ENCODE measurements at places on chromosomes 13 and 19.

GRCh38 chr13:114059946-114060860 is 72.2 kb downstream of the RASA3 start:
- DNase-seq: no peak

DNA sequence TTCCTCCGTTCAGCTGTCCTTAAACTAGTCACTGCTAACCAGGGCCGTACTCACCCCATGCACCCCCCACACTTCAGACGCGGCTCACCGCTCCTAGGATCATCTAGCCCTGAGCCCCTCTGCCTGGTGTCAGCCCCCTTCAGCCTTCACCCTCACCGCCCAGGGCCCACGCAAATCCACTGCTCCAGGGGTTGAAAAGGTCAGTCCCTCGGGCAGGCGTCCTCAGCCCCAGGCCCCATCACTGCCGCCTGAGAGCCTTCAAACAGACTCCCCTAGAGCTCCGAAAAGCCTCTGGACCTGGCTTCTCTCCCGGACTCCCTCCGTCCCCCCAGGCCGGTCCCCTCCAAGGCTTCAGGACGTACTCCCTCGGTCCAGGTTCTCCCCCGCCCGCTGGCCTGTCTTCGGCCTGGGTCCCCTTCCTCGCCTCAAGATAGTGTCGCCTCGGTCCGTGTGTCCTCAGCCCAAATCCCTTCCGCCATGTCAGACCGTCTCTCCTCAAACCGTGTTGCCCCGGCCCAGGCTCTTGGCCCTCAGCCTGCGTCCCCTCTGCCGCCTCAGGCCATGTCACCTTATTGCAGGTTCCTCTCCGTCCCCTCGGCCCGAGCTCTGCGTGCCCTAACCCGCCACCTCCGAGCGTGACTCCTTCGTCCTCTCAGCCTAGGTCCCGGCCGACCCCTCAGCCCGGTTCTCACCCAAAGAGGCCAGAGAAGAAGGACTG is 553 bp downstream of the NAPA start:
- no peak for DNase-seq

DNA sequence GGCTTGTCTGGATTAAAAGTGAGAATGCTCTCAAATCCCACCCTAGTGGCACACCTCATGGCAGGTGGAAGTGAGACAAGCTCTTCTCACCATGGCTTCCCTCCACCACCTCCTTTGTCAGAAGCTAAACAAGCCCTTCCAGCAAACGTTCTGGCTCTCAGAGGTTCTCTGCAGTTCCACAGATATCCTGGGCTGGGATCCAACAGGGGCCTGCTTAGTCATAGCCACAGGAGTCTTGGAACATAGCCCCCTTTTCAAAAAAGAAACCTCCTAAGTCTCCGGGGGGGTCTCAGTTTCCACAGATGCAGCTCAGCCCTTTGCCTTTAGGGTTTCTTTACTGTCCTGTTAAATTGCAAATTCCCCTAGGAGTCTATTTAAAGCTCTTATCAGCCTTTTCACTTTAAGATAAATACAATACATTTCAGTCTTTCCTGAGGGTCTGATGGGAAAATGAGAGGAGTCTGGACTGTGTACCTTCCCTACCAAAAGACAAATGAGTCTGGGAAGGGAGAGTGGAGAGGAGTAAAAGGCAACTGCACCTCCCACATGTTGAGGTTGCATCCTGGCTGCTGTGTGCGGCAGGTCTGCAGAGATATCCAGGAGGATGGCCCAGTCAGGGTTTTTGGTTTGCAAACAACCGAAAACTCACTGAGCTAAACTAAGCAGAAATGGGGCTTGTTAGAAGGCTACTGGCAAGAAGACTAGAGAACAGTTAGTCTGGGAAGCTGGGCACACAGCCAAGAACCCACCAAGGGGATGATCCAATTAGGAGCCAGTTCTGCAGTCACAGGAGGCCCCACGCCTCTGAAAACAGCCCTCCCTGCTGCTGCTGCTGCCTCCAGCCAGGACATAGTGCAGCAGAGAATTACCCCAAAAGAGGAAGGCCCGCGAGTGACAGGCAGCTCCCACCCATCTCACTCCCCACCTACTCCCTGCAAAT is 41.4 kb upstream of the SERP2 start:
- DNase-seq: no peak

DNA sequence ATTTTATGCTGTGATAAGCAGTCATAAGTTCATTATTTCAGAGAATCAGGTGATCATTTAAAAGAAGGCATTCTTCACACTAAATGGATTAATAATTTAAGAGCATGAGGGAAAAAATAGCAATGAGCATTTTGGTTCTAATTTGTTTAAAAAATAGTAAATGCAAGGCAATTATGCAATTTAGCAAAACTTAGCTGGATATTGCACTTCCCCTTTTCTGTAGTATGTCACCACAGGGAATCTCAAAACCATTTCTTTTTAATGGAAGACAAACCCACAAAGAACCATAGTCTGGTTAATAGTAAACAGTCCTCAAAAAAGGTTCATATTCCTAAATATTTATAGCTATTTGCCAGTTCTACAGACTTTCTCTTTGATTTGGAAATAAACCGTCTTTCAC is 30.2 kb downstream of the COG6 start:
- DNase-seq: no peak
